ENCODE measurements at places on chromosomes 2 and 18. TPM values are rescaled to one million over a fixed set of nuclear protein-coding genes. Genes with fewer than 3 reads are reported as not detected.

GATA6 gene
- total RNA-seq: 17.6 TPM

CPO gene
- total RNA-seq: not detected

- peak; percentile 12 for DNase-seq
Measured at GRCh38 chr2:23497063-23497462, 112.1 kb downstream of the KLHL29 start.

GRCh38 chr2:28399956-28400355, 7.3 kb downstream of the FOSL2 start:
- DNase-seq: no peak

GRCh38 chr2:62459106-62459505, 46.9 kb downstream of the TMEM17 start:
- DNase-seq: no peak

DNA sequence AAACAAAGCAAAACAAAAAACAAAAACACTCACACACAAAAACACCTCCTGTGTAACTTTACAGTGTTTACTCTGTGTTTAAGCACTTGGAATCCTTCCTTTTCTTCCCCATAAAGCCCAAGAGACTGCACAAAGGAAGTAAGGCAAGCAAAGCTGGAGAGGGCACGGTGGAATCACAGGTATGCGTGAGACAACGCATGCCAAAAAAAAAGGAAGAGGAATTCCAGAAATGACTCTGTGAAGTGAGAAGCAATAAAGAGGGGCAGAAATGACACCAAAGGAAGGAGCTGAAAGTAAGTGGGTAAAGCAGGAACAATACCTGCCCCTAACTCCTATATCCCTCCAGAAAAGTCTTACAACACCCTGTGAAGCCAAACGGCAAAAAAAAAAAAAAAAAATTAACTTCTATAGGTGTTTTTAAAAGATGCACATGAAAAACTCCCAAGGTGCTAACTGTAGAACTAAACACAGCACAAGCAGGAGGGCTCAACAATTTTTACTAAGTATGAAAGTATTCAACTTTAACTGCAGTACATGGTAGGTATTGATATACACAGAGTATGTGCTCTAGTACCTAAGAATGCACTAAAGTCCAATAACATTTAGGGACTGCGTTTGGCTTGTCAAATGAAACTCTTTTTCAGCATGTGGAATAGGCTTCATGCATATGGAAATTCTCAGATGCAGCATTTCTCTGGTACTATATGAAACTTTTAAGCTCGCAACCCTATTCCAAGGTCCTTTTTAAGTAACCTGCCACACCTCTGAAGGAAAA, 9.1 kb downstream of the RND3 start:
- DNase-seq: no peak

- no peak for DNase-seq
Measured at GRCh38 chr18:56473400-56474024, 164.9 kb downstream of the TXNL1 start.

DNA sequence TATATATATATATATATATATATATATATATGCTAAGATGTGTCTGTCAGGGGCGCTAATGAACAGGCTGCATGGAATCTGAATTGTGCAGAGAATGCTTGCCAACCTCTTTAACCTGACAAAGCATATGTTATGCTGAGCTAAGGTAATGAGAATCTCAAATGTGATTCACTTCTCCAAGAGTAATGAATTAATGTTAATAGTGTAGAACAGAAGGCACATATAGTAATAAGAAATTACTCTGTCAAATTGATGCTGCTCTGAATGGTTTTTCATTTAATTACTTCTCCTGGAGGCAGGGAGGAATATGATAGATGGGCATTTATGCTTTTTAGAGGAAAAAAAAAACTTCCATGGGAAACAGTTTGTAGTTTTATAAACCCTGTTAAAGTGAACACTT, 35.4 kb downstream of the COX7A2L start:
- no peak for DNase-seq

- no peak for DNase-seq
Measured at GRCh38 chr2:8568543-8569302, 113.1 kb upstream of the ID2 start.

DNA sequence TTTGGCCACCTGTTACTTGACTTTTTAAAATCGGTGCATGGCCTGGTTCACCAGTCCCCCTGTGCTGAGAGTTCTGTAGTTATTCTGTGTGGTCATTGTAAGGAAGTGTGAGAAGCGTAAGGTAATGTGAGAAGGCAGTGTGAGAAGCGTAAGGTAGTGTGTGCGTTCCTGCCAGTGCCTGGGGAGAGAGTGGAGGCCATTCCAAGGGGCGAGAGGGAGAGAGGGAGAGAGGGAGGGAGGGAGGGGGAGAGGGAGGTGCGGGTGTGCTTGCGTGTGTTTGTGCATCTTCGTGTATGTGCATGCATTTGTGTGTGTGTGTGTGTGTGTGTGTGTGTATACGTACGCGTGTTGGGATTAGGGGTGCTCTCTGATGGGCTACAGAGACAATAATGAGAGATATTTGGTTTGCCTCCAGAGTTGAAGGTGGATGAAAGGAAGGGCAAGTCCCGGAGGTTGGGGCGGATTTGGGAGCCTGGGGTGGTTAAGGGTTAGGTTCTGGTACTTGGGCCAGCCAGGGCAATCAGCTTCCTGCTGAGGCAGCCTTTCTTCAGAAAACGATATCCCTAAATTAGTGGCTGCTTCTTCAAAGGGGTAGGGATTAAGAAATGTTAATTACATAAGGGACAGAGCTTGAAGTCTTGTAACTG, 53.7 kb downstream of the SGPP2 start:
- no peak for DNase-seq

- peak; percentile 40 for DNase-seq
Measured at GRCh38 chr2:235521844-235522243, 28.0 kb downstream of the AGAP1 start.

GRCh38 chr2:199404841-199405240, 52.9 kb downstream of the SATB2 start:
- DNase-seq: peak; percentile 85

GRCh38 chr2:191171286-191171685, 20.5 kb upstream of the STAT4 start:
- peak; percentile 53 for DNase-seq

DNA sequence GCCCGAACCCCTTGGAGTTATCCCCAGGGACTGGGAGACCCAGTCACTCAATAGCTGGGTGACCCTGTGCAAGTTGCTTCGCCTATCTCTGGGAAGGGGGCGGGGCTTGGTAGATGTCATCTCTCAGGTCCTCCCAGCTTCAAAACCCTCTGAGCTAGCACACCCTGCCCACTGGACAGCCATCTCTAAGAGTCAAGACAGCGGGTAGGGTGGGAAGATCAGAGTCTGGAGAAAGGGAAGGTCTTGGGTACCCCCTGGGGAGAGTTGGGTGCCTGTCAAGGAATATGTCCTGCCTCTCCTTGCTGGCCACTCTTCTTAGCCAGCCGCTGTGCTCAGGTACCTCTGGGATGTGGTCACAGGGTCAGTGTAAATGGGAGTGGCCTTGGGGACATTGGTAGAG, 8.0 kb downstream of the GLI2 start:
- DNase-seq: no peak

DNA sequence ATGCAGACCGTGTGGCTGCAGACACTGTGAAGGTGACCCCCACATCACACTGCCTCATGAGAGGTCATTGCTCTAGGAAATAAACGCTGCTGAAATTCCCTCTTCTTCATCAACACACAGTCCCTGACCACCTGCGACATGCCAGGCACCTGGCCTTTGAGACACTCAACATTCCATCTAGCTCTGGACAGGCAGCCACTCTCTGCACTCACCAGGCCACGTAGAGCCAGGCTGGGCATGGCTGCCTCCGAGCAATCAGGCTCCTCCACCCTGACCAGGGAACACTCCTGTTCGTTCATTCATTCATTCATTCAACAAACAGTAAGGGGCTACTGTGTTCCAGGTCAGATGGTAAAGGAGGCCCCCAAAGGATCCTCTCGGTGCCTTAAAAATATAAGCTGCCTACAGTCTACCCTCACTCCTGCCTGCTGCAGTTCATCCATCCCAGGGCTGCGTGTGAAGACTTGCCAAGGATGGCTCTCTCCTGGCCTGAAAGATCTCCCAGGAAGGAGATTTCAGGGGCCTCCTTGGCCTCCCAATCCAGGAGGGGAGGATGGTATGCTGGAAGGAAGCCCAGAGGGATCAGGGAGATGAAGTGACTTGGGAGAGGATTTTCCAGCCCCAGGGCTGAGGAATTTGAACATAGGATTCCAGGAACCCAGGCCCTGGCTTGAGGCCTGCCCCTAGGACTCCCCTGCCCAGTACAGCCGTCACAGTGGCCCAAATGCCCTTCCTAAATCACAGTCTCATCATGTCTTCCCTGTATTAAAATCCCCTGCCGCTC, 66.7 kb downstream of the TNS1 start:
- peak; percentile 27 for DNase-seq

DNA sequence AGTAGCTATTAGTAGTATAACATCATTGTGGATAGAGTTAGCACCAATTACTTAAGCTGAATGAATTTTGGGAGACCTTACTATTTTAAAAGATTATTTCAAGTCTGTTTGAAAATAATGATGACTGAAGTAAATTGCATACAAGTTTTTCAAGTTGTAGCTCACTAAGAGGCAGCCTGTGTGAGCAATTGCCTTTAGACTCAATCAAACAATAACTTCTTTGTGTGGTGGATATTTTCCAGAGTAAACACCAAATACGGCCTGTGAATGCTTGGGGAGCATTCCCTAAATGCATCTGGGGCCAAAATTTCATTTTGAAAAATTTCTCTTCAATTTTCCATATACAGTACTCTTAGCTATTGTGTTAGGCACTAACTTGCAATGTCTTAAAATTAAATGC, 7.9 kb downstream of the SERPINB12 start:
- no peak for DNase-seq

GRCh38 chr2:233489666-233490065, 76.9 kb downstream of the USP40 start:
- DNase-seq: peak; percentile 32

All from GM23248 (cell line).